ENCODE measurements at places on chromosomes 6 and 20.

GRCh38 chr6:1858196-1858595 is 248.5 kb downstream of the FOXC1 start:
- no peak for DNase-seq

DNA sequence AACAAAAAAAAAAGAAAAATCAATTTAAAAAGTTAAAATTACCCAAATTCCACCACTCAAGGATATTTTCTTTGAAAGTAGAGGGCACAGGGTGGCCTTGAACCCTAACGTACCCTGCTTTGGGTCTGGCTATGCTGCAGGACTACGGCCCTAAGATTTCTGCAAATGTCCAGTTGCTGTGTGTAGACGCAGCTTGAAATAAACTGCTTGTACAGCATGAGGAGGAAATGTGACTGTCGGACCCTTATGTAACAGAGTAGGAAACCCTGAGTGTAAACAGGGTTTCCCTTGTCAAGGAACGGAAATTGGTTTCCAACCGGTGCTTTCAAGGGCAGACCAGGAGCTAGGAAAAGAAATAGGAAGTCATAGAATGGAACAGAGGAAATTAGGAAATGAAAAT is 60.7 kb upstream of the SHLD1 start:
- DNase-seq = no peak

- DNase-seq = no peak
Measured at GRCh38 chr20:409697-410559, 1.8 kb downstream of the RBCK1 start.

- DNase-seq = peak; percentile 26
Measured at GRCh38 chr6:5723841-5724691, 282.7 kb downstream of the NRN1 start.

DNA sequence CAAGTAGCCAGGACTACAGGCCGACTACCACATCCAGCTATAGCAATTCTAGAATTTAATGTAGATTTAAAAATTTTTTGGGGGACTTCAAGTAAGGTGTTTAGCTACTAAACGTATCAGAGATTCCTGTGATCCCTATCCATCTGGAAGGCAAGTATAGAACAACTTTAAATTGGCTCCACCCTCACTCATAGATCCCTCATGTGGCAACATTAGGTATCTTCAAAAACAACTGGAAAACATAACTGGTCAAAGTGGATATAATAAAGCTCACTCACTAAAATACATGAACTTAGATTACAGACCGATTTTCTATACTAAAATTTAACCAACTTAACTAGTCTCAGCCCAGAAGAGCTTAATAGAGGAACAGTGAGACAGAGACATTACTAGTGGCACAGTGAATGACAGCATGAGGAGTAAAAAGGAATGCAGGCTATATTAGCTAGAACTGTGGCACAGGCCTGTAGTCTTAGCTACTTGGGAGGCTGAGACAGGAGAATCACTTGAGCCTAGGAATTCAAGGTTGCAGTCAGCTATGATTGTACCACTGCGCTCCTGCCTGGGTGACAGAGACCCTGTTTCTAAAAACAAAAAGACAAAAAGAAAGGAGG is 14.7 kb downstream of the NUP153 start:
- DNase-seq = no peak

DNA sequence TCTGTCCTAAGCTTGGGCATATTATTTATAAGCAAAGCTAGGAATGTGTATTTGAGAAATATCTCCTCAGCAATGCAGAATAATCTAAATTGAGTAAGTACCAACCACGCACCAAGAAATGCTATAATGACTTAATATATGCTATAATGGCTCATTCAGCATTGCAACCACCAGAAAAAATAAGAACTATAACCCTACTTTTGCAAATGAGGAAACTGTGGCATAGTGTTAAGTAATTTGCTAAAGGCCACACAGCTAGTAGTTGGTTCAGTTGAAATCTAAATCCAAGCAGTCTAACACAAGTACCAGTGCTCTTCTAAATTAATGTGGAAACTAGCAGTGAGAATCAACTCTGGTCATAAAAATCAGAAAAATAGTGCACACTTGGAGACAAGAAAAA is 35.7 kb downstream of the HBS1L start:
- DNase-seq = no peak

- no peak for DNase-seq
Measured at GRCh38 chr20:63527184-63527583, 6.6 kb downstream of the PPDPF start.

- no peak for DNase-seq
Measured at GRCh38 chr20:60206259-60206658, 248.0 kb downstream of the CDH26 start.

DNA sequence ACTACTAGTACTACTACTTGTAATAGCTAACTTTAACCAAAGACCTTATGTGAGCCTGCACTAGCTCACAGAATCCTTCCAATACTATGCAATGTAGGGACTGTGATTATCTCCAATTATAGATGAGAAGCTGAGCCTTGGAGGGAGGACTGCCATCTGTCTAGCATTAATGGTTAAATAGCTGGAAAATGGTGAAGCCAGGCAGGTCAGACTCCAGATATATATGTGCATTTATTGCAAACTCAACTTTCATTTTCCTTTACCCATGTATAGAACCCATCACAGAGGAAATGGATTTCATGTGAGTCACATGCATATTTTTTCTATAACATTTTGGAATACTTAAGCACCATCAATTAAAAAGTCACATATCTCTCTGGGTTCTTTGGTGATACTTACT is 229.9 kb downstream of the BCAS1 start:
- DNase-seq = no peak

DNA sequence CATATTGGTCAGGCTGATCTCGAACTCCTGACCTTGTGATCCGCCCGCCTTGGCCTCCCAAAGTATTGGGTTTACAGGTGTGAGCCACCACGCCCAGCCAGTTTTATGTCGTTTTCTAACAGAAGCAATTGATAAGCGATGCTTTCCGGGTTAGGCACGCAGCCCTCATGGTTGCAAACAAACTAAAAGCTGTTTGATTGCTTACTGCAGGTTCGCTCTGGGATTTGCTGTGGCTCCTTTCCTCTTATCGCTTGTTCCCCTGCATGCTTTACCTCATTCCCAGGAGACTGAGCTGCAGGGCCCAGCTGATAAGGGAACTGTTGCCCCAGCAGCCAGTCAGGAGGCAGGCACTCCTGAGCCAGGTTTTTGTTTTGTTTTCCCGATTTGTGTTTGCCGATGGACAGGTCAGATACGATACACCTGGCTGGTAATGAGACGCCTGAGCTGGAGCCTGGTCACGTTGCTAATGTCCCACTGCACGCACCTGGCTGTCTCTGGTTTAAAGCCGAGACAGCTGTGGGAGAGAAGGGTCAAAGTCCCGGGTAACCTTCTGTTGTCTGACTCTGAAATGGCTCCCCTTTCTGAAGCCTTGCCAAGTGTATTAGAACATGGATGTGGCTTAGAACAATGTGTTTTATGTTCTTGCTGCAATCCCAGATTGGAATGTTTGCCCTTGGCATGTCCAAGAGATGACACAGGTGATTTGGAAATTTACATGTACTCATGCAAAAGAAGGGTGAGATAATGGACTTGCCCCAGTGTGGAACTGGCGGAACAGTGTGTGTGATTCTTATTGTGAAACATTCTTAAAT is 19.9 kb downstream of the DSP start:
- DNase-seq = no peak

DNA sequence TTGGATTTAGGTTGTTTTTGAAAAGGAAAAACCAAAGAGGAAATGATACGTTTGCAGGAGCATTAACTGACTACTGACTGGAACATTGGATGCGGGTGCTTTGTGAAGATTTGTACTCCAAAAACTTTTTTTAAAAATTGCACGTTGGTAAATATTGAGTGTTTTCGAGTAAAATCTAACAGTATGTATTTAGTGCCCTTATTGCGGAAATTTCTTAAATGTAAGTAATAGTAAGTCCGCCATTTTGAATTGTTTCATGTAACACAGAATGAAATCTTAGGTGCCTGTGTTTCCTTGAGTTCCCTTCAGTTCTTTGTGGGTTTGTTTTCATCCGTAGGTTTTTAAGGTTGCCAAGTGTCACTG is 15.2 kb upstream of the LIN28B start:
- no peak for DNase-seq

DNA sequence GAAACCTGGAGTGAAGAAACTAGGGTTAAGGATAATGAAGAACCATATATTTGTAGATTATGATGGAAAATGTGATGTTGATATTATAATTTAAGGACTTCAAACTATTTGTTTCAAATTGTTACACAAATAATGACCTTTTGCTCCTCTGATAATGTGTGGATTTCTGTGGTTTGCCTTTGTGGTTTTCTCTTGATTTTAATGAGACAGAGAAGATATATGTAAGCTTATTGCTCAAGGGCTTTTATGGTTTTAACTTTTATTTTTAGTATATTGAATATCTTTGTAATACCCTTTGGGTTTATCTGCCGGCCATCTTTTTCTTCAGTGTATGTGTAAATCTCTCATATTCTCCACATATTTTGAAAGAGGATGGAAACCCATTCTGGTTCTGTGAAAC is 362.3 kb downstream of the RIMS1 start:
- DNase-seq = no peak

- no peak for DNase-seq
Measured at GRCh38 chr6:1812487-1812886, 202.8 kb downstream of the FOXC1 start.

DNA sequence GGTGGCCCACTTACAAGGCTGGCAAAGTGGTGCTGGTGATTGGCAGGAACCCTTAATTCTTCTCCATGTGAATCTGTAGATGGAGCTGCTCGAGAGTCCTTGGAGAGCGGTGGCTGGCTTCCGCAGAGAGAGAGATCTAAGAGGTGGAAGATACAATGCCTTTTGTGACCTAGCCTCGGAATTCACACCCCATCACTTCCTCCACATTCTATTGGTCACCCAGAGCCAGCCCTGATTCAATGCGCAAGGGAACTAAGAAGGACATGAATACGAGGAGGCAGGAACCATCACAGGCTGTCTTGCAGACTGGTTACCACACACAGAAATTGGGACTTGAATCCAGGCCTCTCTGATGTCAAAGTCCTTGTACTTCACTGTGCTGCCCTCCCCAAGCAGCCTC is 128.9 kb upstream of the PROKR2 start:
- DNase-seq = no peak

DNA sequence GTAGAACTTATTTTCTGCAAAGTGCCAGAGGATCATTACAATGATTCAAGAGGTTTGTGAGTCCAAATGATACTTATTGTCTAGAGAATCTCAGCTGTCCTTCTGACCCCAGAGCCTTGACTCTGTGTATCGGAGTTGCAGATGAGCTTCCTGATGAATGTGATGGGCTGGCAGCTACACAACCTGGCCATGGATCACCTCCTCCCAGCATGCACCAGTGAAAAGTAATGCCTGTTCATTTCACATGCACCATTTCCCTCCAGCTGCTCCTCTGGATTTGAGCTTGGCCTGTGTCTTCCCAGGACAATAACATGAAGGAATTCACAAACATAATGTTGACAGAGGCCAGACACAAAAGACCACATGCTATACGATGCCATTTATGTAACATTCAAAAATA is 30.0 kb downstream of the SNHG17 start:
- DNase-seq = no peak

DNA sequence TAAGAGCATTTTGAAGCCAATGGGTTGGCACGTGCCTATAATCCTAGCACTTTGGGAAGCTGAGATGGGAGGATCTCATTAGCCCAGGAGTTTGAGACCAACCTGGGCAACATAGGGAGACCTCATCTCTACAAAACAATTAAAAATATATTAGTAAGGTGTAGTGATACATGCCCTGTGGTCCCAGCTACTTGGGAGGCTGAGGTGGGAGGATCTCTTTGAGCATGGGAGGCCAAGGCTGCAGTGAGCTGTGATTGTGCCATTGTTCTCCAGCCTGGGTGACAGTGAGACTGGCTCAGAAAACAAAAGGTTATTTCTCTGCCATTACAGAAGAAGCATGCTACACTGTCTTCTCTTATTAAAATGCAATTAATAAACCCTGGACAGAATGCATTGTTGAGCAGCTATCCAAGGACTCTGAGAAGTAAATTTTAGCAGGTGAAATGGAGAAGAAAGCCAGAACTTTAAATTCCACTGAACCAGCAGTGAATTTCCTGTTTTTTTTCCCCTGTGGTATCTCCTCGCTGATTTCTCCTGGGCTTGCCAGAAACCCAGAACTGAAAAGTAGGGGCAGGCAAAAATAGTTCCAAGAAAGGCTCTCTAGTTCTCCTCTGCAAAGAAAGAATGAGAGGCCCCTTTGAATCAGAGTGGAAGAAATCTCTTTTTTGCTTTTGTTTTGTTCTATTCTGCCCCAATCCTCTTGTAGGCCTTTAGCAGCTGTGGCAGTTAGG is 8.4 kb downstream of the AMD1 start:
- peak; percentile 10 for DNase-seq

- no peak for DNase-seq
Measured at GRCh38 chr6:10610289-10610688, 84.1 kb downstream of the C6orf52 start.

- DNase-seq = no peak
Measured at GRCh38 chr6:148887181-148887580, 140.4 kb downstream of the UST start.

GRCh38 chr6:140874066-140874465 is 1258.7 kb upstream of the GJE1 start:
- no peak for DNase-seq

GRCh38 chr20:57215826-57216471 is 50.5 kb downstream of the BMP7 start:
- no peak for DNase-seq

- DNase-seq = no peak
Measured at GRCh38 chr20:48164566-48165400, 379.5 kb upstream of the SULF2 start.

- DNase-seq = no peak
Measured at GRCh38 chr20:58864346-58864745, 11.8 kb downstream of the GNAS start.

DNA sequence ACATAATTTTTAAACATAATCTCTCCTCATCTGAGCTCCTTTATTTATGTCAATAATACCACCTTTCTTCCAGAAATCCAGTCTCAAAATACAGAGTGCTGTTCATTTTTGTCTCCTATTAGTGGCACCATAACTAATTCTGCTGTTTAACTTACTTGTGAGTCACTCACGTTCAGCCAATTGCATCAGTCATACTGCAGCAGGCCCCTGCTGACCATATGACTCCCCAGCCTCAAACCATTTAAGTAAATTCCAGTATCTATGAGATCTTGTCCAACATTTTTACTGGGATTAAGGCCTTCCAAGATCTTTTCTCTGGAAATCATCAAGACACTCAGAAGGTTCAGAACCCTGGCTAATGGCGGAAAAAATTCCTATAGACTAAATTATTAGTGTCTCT is 982.2 kb upstream of the MAP3K7 start:
- no peak for DNase-seq

GRCh38 chr6:90297115-90297866 is 648 bp upstream of the BACH2 start:
- DNase-seq = no peak

GRCh38 chr6:31580438-31580740 is 1.8 kb downstream of the LTB start:
- no peak for DNase-seq

- DNase-seq = no peak
Measured at GRCh38 chr20:53837126-53837826, 233.1 kb downstream of the BCAS1 start.

- DNase-seq = no peak
Measured at GRCh38 chr6:28586324-28586723, 60.6 kb downstream of the GPX5 start.

- no peak for DNase-seq
Measured at GRCh38 chr6:14276667-14277404, 159.3 kb downstream of the CD83 start.

- no peak for DNase-seq
Measured at GRCh38 chr6:14584450-14584849, 466.9 kb downstream of the CD83 start.

Measured in hypothalamus (tissue), 51 donors.